ENCODE measurements at places on chromosomes 7 and 10.

- no peak for DNase-seq
These were observed 104.0 kb downstream of the MAD1L1 start for GRCh38 chr7:2128601-2129322.

DNA sequence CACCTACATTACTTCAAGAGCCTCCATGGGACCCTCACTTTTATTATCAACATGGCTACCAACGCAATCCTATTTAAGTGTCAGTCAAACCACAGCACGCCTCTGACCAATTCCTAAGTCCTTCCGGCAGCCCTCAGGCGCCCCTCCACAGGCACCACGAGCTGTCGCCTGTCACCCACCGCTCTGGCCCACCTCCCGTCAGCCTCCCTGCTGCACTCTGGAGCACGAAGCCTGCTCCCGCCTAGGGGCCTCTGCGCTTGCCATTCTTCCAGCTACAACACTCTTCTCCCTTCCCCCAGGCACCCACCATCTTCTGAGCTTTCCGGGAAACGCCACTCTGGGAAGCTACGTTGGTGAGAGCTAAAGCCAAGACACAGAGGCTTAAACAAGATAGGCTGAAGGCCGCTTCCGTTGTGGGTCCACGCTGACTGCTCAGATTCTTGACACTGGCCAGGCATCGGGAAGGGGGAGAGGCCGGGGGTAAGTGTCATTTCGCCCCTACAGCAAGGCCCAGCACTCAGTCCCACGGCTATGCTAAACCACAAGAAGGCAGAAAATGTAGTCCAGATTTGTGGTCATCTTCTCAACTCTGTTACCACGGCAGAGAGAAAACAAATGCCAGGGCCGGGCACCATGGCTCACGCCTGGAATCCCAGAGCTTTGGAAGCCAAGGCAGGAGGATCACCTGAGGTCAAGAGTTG, 56.7 kb downstream of the GNA12 start:
- no peak for DNase-seq

GRCh38 chr7:143908120-143908519, 6.1 kb upstream of the TCAF1 start:
- DNase-seq = no peak

DNA sequence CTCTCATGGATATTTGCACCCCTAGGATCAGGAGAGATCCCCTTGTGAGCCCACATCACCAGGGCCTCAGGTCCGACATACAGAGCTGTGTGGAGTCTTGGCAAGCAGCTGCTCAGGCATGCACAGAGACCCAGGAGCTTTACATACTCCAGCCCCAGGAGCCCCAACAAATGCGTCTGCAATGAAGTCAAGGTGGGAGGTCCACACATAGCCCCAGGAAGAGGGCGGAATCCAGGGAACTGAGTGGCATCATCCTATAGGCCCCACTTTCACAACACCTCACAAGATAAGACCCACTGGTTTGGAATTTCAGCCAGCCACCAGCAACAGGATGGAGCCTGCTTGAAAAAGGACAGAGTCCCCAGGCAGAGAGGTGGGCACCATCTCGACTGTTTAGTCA, 106.7 kb downstream of the LSMEM1 start:
- no peak for DNase-seq

DNA sequence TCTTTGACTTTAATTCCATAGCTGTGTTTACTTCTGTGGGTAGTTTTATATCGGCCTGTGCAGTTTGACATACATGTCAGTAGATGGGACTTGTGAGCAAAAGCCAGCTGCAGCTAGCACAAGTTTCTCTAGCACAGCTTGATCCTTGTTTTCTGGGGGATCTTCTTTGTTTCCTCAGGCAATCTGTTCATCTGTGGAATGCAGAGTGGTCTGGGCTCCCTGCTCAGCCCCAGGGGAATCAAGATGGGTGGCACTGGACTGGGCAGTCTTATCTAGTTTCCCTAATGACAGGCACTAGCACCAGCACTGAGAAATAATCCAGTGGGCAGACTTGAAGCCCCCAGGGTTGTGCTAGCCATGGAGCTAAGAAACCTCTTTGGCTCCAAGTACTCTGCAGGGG, 40.8 kb downstream of the CYP2C19 start:
- DNase-seq = no peak

DNA sequence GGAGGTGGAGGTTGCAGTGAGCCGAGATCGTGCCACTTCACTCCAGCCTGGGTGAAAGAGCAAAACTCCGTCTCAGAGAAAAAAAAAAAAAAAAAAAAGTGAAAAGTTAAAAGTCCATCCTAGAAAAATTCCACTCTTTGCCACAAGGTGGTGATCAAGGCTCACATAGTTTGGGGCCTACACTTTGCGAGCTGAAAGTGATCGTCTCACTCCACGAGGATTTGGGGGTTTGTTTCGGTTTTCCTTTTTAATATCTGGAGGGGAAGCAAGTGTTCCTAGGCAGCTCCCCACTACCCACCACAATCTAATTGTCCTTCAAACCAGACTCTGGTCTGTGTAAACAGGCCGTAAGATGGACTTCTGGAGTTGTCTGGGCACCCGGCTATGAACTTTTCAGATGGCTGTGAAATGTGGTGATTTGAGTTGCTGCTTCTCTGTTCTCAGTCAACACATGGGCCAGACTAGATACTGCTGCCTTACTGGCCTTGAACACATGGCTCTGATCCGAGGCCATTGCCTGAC, 27.1 kb downstream of the PRLHR start:
- DNase-seq = peak; percentile 50

- DNase-seq = no peak
These were observed 55.7 kb upstream of the AMPH start for GRCh38 chr7:38686888-38687287.

DNA sequence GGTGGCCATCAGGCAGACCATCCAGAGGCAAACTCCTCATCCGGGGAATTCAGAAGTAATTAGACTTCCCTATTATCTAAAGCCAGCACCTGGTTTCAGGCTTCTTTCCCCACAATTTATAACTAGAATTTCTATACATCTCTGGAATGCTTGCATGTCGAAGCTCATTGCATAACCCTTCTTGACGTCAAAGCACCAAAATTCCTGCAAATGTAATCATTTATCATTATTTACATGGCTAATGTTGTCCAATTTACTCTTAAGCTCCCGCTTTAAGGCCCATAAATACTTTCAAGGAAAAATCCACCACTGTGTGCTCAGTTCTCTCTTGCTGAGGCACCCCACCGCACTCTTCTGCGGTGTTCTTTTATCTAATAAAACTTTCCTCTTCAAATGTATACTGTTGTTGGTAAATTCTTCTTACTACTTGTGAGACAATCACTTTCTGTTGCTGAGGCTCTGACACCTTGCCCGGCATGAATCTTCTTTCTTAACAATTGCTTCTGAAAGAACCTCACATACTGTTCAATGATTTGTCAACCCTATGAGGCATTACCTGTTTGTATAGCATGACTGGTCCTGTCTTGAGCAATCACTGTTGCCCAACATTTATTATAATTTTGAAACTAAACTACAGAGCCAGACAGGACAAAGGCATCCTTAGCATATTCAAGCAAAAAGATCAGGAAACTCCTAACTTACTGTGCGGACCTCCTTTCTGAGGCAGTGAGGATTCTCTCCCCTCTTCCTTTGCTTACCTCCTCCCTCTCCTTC, 17.4 kb upstream of the GPR141 start:
- no peak for DNase-seq

GRCh38 chr7:31583942-31584341, 70.1 kb downstream of the ITPRID1 start:
- DNase-seq = no peak

- DNase-seq = no peak
These were observed 402.0 kb downstream of the RPS24 start for GRCh38 chr10:78435484-78436221.

- no peak for DNase-seq
These were observed 77.6 kb upstream of the EN2 start for GRCh38 chr7:155380221-155380861.

- no peak for DNase-seq
These were observed 42.4 kb downstream of the COL17A1 start for GRCh38 chr10:104043185-104043830.

- DNase-seq = no peak
These were observed 27.9 kb upstream of the PLXNA4 start for GRCh38 chr7:132604121-132604520.

DNA sequence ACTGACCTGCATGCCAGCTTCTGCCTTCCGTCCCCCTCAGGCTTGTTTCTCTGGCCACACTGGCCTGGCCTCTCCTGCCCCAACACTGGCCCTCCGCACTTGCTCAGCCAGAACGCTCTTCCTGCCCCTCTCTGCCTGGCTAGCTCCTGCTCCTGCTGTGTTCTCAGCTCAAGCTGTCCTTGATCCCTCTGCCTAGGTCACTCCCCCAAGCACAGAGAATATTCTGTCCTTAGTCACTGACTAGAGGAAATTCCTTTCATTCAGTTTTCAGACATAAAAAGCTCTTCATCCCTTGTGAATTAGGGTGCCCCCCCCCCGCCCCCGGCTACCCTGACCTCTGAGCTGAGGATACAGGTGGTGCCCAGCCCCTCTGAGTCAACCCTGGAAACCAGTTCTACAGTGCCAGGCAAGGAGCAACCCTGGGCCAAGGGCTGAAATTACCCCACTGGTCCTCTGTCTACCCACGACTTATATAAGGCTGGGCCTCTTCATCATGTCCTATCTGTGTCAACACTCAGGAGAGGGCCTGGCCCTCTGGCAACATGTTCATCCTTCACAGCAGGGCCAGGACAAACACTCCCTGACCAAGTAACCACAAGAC, 6.6 kb upstream of the SGPL1 start:
- DNase-seq = no peak

DNA sequence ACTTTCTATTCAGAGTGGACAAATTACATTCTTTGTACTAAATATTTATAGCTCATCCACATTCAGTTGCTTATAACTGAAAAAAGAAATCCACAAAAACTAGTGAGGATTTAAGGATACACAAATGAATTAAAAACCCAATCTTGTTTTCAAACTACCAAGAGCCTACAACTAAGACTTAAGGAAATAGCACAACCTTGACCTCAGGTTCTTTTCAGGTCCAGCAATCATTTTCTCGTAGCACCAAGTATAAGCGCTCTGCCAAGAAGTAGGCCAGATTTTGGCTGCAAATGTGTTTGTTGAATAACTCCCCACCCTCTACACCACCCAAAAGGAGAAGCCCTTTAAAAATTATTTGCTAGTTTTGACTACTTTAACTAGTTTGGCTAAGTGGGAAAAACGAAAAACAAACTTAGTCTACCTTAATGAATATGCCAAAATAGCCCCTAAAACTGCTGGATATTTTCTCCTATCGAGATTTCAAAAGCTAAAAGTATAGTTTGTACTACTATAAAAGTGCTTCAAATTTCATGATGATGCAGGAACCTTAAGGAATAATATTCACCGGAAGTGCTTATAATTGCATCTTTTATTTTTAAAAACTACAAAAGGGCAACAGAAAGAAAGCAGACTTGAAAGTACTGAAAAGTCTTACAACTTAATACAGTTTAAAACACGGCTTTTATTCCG, 2.7 kb upstream of the KMT2E start:
- no peak for DNase-seq

GRCh38 chr10:94412449-94412848, 10.1 kb downstream of the TBC1D12 start:
- DNase-seq = no peak

DNA sequence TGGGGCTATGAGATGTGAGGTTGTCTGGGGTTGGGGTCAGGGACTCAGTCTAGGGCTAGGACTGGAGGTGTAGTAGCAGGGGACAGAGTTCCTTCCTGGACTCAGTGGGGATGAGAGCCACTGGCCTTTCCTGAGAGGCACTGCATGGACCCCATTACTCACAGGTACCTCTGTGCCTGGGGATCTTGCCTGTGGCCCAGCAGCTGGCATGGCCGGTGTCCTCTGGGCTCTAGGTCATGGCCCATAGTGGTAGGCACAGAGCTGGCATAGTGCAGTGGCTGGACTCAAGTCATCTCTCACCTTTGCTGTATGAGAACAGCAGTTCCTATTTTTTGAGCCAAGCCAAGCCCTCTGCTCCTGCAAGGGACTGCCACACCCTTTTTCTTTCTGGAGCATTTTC, 51.9 kb downstream of the NEURL1 start:
- no peak for DNase-seq

DNA sequence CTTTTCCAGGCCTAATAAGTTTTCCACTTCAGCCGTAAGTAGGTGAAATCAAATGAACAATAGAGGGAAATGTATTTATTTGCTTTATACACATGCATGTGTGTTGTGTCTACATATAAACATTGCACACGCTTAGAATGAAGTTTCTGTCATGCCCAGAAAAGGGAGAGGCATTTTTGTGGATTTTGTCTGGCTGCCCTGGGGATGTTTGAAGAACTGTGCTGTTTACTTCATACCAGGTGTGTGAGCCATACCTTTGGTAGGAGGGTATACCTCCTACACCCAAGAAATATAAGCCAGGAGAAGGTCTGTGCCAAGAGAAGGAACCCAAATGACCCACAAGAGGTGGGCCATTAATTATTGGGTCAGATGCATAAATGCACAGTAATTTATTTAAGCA, 12.8 kb downstream of the GATAD1 start:
- no peak for DNase-seq

DNA sequence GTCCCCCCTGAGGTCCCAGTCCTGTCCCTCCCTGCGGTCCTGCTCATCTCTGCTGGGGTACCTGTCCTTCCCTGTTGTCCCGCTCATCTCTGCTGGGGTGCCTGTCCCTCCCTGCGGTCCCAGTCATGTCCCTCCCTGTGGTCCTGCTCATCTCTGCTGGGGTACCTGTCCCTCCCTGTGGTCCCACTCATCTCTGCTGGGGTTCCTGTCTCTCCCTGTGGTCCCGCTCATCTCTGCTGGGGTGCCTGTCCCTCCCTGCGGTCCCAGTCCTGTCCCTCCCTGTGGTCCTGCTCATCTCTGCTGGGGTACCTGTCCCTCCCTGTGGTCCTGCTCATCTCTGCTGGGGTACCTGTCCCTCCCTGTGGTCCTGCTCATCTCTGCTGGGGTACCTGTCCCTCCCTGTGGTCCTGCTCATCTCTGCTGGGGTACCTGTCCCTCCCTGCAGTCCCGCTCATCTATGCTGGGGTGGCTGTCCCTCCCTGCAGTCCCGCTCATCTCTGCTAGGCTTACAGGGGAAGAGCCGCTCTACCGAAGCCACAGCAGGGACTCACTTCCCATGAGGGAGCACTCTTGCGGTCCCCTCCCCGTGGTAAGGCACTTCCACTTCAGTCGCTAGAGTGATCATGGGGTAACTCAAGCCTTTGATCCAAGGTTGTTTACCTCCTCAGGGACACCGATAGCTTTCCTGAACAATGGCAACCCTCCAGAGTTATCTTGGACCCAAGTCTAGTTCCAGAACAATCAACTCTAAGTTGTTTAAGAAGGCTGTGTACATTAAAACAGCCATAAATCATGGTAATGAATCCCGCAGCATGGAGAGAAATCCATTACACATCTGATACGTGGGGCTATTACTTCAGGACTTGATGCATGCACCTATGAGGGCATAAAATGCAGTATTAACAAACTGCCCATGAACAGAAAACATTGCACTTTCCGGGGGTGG, 46.8 kb upstream of the MNX1 start:
- no peak for DNase-seq
